ENCODE measurements at places on chromosomes 6 and 20. TPM values are rescaled to one million over a fixed set of nuclear protein-coding genes. Genes with fewer than 3 reads are reported as not detected.

- H3K27ac ChIP-seq = no peak overlapping the region
- H3K27me3 ChIP-seq = peaks cover 1% of the 10 kb centered on the region
- H3K36me3 ChIP-seq = no peaks in the 10 kb centered on the region
- DNase-seq = no peak
- H3K4me1 ChIP-seq = no peaks in the 10 kb centered on the region
Measured at GRCh38 chr6:4447639-4448330, 312.4 kb upstream of the ECI2 start.

- peaks cover 26% of the 10 kb centered on the region for H3K4me1 ChIP-seq
- no peaks in the 10 kb centered on the region for H3K36me3 ChIP-seq
- H3K4me3 ChIP-seq = no peak overlapping the region
Measured at GRCh38 chr6:38034274-38034914, 214.9 kb downstream of the ZFAND3 start.

GRCh38 chr6:7893342-7893741 is 17.2 kb downstream of the TXNDC5 start:
- H3K36me3 ChIP-seq = peaks cover 32% of the 10 kb centered on the region
- H3K27ac ChIP-seq = no peak overlapping the region
- no peak overlapping the region for H3K4me3 ChIP-seq
- no peaks in the 10 kb centered on the region for H3K27me3 ChIP-seq
- peaks cover 1% of the 10 kb centered on the region for H3K4me1 ChIP-seq

- DNase-seq = no peak
- peaks cover 7% of the 10 kb centered on the region for H3K4me1 ChIP-seq
- no peaks in the 10 kb centered on the region for H3K36me3 ChIP-seq
- no peak overlapping the region for H3K27ac ChIP-seq
- no peaks in the 10 kb centered on the region for H3K27me3 ChIP-seq
Measured at GRCh38 chr20:60132827-60133670, 174.8 kb downstream of the CDH26 start.

The PPP2R5D gene
- 15.8 TPM for total RNA-seq

The CRIP3 gene
- total RNA-seq = 2.1 TPM

The GPX5 gene
- total RNA-seq = not detected

The TAGAP gene
- 1.3 TPM for total RNA-seq

The EPB41L2 gene
- 22.5 TPM for total RNA-seq

The MYH7B gene
- 0.39 TPM for total RNA-seq
